ENCODE measurements at places on chromosomes 12 and 14.

GRCh38 chr12:52243259-52243855, 10.3 kb downstream of the KRT7 start:
- no peak for DNase-seq

DNA sequence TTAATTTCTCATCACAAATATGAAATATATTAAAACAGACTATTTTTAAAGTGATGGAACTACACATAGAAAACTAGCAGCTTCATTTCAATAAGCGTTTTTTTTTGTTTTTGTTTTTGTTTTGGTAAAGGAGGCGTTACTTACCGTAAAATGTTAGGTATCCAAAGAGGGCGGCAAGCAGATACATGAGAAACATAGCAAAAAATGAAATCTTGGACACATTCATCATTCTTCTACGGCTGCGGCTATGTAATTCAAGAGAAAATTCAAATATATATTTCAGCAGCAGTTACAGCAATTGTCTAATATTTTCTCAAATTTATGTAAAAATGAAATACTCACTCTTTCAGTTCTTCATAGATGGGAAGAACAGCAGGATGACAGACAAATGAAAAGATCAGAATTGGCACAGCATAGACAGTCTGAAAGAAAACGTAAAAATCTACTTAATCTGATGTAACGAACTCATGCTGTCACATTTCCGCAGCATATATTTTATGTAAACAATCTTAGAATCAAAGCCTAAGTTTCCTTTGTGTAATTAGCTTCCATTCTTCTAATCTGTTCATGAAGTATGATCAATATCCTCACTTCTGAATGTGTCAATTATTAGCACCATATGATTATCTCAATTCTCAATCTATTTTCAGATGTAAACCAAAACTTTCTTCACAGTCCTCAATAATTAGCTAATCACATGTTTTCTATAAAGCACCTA, 8.8 kb downstream of the SLC38A2 start:
- no peak for DNase-seq

GRCh38 chr12:112833267-112833666, 41.7 kb downstream of the RPH3A start:
- DNase-seq: no peak

GRCh38 chr12:92735131-92735721, 32.4 kb downstream of the PLEKHG7 start:
- no peak for DNase-seq

DNA sequence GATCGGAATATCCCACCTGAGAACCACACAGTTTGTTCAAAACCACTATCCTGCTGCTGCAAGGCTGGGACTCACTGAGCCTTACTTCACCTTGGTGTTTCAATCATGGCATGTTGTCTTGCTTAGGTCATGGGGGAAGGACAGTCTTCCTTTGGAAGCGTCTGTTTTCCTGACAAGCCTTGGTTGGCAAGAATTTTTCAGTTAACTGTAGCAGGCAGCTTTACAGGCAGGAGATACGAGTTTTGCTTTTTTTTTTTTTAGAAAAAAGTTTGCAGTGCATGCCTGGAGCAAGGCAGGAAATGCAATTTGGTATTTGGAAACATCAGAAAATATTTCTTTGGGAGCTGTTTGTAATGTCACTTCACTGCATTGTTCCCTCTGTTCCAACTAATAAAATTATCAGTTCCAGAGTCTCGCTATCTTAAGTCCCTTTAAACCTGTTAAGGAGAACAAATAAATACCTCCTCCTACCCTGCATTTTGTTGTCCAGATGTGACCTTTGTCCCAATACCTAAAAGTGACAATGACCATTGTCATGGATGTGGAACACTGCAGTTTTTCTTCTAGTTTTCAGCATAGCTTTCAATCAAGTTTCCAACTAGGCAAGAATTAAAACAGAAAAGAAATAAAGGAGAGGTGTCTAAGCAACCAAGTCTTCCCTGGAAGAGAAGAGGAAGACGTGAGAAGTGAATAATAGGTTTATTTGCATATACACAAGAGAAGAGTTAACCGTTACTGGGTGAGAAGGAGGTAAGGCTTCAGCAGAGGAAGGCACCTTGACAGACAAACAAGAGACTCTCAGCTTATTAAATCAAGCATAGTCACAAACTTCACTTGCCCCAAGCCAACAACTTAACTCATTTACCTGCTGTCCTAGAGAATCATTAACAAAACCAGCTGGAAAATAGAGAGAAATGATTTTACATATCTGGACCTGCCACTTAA, 71.4 kb upstream of the ACTN1 start:
- no peak for DNase-seq

DNA sequence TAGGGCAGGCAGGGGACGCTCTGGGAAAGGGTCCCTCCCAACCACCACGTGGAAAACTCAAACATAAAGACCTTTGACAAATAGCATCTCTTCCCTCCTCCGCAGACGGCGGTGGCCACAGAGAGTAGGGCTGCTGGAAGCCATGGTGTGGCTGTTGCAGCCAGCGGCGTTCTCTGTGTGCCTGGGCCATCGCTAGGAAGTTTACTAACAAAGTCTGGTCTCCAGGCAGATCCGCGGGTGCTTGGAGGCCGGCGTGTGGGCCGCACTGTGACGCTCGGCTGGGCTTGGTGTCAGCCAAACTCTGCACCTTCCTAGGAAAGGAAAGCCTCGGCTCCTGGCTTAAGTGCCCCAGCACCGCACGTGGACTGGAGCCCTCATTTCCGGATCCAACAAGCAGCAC, 65.6 kb downstream of the CCDC88C start:
- no peak for DNase-seq

DNA sequence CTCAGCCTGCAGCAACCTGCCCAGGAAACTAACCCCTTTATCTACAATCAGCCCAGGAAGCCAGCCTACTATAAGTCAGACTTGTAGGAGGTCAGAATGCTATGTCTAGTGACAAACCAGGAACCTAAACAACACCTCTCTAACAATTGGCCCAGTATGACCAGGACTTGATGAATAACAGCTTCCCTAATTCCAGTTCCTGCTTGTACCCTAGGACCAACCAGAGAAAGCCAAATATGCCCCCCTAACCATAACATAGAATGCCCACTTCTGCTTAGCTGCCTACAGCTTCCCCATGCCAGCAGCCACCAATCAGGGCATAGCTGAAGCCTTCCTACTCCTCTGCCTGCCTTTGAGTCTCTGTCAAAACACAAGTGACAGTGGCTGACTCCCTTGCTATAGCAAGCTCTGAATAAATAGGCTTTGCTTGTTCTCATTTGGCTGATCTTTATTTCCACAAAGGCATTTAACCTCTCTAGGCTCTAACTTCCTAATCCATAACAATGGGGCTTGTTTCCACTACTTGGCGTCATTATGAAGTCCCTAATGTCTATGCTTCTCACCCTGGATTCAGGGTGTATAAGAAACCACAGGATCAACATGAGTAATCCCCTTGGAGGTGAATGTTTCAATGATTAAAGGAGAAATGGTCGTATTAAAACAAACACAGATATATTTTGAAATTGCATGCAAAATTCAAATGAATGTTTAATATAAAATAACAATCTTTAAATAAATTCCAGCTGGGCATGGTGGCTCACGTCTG, 220.2 kb downstream of the ANO6 start:
- DNase-seq: no peak

- no peak for DNase-seq
Observed at GRCh38 chr12:24463375-24463774, 485.5 kb downstream of the BCAT1 start.

DNA sequence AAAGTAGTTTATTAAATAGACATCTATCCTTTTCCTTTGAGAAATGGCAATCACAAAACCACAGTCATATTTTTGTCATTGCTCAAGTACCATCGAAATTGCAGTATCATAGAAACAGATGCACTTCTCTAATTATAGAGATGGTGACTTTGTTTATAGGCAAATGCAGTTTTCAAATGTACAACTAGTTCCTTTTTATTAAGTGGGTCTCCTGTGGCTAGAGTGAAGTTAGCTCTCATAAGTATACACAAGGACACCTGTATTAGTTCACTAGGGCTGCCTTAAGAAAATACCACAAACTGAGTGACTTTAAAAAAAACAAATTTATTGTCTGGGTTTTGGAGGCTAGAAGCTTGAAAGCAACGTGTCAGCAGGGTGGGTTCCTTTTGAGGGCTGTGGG, 62.8 kb downstream of the OTOGL start:
- DNase-seq: no peak

GRCh38 chr14:24185741-24186140, 2.9 kb downstream of the IPO4 start:
- no peak for DNase-seq

GRCh38 chr12:10557766-10558165, 52.1 kb downstream of the EIF2S3B start:
- no peak for DNase-seq

DNA sequence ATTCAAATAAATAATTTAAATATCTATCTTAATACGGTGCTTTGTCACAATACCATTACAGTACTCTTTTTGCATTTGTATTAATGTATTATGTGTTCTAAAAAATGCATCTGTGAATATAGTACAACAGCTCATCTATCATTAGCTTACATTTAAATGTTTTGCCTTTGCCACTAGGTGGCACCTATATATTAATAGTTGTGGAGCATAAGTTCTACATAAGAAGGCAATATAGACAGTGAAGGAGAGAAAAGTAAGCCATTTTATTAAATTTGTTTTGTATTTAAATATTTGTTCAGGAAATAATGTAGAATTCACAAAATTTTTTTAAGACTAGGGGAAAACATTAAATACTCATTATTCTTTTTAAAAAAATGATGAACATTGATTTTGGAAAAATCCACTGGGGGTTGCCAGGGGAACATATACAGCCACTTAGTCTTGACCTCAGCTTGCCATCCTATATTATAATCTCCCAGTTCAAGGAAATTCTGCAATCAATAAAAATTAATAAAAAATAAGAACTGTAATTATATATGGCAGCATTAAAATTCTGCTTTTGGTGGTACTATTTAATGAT, 9.8 kb downstream of the CCER1 start:
- no peak for DNase-seq

DNA sequence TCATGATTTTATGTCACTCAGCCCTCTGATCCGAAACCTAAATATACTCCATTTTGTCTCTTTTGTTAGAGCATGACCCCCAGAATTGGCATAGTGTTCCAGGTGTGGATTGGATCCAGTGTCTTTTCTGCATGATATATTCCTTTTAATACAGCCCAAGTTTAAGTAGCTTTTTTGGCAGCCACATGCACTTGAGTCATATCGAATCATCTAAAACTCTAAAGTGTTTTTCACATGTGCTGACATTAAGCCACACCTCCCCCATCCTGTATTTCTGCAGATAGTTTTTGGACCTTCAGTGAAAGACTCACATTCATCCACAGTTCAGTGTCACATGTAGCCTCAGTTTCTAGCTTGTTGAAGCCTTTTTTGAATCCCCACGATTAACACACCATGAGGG, 30.6 kb downstream of the BORCS5 start:
- DNase-seq: no peak

DNA sequence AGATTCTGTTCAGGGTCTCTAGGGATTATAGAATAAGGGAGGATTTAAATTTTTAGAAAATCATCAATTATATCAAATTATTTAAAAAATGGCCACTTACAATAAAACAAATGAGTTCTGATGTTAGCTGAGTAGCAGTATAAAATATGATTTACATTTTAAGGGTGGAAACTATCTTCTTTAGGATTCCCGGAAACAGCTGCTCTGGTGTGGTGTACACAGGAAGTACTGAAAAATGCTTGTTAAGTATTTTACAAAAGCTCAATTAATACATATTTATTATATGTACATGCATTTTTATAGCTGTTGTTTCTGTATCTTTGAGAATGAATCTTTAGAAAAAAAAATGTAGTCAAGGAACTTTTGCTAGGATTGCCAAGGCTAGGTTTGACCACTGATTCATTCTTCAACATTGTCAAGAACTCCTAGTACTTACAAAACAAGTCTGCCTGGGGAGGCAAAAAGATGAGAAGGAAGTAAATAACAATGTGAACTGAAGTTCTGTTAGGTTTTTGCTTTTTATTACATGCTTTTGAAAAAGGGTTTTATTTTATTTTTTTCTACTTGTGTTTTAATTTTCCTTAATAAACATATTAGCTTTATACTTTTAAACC, 48.0 kb downstream of the ARF6 start:
- no peak for DNase-seq

DNA sequence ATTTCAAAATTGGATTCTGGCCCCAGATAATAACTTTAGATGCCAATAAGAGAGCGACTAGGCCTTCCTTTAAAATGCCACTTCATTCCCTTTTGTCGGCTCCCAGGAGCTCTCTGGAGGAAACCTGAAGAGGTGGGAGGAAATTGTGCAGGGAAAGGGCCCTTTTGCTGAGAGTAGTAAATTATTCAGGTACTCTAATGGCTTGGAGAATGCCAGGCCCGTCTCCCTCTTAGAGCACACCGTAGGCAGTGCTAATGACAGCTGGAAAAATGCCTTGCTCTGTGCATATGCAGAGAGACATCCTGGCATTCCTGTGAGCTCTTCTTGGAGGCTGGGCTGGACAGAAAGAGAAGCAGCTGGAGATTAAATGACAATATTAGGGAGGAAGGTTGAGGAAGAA, 115.0 kb upstream of the RPH3A start:
- DNase-seq: no peak

DNA sequence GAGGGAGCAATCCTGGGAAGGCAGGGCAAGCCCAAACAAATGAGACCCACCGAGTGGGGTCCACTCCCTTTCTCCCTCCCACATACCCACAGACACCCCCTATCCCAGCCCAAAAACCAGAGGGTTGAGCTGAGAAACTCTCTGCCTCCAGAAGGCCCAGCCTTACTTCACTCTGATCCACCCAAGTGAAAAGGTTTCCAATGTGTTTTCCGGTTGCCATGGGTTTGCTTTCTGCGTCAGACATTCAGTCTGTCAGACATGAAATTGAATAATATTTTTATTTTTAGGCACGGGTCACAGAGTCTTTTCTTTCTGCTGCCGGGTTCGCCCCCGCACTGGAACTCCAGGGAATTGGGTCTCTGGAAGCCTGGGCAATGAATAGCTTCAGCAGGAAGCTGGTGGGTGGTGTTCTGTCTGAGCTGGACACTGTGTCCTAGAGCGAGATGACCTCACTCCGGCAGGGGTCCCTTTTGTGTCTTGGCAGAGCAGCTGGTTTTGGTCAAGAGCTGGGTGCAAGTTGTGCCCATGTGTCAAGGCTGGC, 69.8 kb upstream of the CLMN start:
- no peak for DNase-seq

DNA sequence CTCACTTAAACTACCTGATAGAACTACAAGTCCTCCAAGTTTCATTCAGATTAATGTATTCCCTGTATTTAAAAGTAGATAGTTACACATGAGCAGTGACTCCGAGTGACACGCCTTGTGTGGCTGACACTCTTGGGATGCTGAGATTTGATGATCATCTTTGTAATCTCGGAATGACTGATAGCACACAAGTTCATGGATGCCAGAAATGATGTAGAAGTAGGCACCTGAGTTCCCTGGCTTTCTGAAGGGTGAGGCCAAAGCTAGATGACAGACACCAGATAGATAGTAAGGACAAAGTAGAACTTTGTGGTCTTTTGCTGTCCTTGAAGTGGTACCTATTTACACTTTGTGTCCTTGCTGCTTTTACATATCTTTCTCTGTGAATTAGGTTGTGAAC, 491.2 kb downstream of the PCNX1 start:
- DNase-seq: no peak

DNA sequence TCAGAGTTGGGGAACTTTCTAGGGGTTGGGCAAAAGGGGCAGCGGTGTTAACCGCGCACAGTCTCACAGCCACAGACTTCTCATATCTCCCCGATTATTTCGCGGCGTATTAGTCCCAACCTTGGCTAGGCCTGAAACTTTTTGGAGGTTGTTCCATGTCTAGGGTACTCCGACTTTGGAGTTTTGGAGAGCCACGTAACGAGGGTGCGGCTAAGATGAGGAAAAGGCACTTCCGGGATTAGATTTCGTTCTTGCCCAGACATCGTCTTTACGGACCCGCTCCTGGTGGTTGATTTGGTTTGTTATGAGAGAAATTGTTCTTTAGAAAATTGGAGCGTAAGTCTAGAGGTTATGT, 513 bp downstream of the CCNK start:
- DNase-seq: no peak

Measured in stimulated activated CD4-positive, alpha-beta T cell treated with anti-CD3 and anti-CD28 coated beads, TNF-alpha, amount 100 ng/mL, for 1 hour (primary cell).